CD8-positive, alpha-beta memory T cell (primary cell): ENCODE measurements at places on chromosomes 4 and X. TPM values are rescaled to one million over a fixed set of nuclear protein-coding genes. Genes with fewer than 3 reads are reported as not detected.

DNA sequence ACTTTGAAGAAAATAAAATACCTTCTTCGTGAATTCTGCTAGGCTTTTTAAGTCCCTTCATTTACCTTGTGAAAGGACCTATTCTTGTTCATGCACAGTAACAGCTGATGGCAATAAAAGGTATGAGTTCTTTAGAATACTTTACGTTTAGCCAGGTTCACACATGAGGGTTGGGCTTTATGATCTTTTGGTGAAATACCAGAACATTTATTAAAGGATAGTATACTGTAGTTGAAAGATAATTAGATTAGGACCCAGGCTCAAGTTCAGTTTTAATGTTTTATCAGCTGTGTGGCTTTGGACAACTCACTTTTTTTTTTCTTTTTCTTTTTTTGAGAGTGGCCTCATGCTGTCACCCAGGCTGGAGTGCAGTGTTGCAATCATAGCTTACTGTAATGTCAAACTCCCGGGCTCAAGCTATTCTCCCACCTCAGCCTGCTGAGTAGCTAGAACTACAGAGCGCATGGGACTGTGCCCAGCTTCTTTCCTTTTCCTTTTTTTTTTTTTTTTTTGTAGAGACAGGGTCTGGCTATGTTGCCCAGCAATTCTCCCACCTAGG is 28.2 kb upstream of the NEIL3 start:
- DNase-seq, result no peak

DNA sequence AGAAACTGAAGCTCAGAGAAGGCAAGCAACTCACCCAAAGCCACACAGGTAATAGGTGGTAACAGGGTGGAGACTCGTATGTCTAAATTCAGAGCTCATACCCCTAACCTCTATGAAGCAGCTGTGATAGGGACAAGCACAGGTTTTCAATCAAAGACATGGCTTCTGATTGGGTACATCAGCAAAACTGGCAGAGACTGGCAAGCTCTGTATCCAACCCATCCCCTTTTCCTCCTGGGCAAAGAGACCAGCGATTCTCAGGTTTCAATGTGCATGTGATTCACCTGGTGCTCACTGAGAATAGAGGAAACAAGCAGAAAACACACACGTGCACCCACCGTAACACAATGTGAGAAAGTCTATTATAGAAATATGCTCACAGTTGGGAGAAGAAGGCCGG is 153.0 kb downstream of the SMIM20 start:
- DNase-seq, result no peak

GRCh38 chrX:44690129-44690528 is 147.5 kb upstream of the FUNDC1 start:
- DNase-seq, result no peak

DNA sequence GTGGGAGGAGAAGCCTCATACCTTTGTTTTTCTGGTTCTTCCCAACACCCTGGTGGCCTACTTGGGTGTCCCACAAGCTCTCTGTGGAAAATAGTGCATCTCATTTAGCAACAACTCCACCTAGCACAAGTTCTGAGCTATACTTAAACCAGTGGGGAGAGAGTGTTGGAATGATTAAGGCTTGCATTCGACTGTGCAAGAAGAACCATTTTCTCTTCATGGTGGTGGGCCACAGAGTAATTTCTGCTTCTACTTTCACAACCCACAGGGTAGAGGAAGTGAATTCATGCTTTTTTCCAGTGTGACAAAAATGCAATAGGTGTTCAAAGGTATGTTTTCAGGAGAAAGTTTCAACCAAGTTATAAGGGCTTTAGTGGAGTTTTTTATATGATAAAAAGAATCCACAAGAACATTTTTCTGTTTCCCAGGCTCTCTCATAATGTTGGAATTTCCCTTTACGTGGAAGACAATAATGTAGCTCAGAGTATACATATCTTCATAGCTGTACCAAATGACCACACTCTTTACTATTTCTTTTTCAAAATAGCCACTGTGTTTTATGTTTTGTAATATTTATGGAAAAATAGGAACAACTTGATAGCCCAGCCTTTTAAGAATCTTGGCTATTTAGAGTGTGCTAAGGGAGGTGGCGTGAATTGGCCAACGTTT is 80.3 kb upstream of the HHIP start:
- no peak for DNase-seq

Gene PNMA5
- polyA plus RNA-seq, result not detected

GRCh38 chr4:165204462-165204830 is 2.9 kb upstream of the KLHL2 start:
- DNase-seq, result no peak

DNA sequence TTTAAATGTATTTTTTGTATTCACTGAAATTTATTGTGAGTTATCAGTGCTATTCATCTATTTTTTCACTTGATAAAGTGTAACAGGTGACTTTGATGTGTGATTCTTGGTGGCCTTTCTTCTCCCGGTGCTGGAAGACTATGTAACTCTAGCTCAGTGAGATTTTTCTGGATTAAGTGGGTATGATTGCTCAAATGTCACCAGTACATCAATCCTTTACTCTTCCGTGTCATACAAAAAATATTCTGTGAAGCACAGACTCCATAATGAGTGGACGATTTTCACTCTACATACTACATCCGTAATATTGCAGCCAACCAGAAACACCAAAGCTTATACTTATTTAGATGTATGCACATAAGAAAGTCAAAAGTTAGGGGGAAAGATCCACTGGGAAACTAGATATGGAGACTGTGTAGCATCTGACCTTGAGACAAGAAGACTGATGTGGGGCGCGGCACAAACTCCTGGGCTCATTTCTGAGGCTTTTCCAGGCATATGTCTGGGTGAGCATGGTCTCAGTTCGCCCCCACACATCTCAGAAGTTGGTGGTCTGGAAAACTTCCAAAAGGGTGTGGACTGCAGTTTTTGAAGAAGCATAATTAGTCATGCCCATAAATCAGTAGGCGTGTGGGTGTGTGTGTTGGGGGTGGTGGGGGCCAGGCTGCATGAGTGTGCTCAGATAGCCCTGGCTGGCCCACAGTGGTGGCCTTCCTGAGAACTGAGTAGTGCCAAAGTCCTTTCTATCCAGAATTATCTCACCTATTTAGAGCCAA is 53.9 kb upstream of the TENM3 start:
- no peak for DNase-seq

DNA sequence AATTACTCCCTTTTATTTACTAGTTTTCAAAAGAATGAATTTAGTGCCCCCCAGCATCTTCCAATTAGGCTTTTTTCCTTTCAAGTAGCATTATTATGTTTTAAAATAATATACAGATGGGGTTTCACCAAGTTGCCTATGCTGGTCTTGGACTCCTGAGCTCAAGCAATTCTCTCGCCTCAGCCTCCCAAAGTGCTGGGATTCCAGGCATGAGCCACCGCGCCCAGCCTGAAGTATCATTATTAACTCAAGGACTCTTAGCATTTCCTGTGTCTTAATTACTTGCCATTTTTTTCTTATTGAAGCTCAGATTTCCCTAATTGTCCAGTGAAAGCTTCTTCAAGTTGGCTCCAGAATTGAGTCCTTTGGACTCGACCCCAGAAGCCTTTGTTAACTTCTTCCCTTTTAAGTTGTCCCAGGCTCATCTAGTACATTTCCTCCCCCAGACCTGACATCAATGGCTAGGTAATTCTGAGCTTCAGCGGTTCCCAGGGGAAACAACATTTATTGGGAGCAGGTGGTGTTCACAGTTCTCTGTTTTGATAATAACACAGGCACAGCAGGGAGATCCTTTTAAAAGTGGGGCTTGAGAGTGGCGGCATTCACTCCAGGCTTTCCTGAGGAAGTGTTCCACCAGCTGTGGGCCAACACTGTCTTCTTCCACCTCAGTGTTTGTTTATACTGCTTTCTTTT is 10.0 kb downstream of the SAT1 start:
- DNase-seq, result no peak

DNA sequence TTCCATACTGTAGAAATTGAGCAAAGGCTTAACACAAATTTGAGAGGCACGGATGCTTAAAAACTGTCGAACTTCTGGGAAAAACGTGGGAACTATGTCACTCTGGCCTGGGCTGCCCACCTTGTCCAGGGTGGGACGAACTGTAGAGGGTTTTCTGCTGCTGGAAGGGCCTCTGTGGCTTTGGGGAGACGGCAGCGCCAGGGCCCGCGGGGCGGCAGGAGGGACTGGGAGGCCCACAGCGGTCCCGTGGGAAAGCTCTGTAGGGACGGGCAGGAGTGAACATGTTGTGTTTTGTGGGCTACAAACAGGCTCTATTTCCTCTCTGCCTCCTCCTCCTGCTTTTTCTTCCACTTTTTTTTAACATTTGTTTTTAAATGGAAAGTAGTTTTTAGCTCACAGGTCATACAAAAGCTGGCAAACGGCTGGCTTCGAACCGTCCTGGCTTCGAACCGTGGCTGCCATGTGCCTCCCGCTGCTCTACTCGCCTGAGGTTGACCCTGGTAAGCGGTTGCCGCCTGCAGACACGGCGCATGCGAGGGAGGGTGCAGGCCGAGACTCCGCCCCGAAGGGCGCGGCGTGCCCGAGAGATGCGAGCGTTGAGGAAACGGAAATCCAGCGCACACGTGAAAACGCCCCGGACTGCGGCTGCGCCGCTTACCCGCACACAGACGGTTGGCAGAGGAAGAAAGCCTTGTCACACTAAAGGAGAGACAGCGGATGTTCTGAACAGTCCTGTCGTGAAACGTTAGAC is 382.3 kb upstream of the ZFP42 start:
- no peak for DNase-seq

GRCh38 chrX:14194711-14195110 is 165.0 kb upstream of the GEMIN8 start:
- DNase-seq, result no peak

DNA sequence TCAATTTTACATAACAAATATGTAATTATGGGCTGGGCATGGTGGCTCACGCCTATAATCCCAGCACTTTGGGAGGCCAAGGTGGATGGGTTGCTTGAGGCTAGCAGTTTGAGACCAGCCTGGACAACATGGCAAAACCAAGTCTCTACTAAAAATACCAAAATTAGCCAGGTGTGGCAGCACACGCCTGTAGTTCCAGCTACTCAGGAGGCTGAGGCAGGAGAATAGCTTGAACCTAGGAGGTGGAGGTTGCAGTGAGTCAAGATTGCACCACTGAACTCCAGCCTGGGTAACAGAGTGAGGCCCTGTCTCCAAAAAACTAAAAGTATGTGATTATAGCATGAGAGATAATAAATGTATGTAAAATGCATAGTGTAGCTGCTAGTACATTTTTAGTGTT is 229.0 kb downstream of the PPARGC1A start:
- no peak for DNase-seq
